Naive thymus-derived CD8-positive, alpha-beta T cell (primary cell): ENCODE measurements at places on chromosomes 7 and 10.

DNA sequence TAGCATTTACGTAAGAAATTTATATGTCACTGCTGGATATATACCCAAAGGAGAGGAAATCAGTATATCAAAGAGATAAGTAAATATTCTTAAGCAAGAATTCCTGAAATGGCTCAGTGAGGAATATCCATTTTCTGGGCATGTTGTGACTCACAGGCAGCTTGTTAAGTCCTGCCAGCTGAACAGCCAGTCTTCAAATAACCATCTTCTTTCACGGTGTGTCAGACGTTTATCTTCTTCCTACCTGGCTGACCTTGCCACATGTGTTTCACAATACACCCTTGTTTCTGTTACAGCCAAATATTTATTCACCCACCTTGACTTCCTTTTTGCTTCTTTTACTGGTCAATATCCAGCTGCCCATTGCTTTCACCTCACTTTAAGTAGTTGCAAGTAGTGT lies 648.1 kb downstream of the ANKRD7 start:
- DNase-seq = no peak

DNA sequence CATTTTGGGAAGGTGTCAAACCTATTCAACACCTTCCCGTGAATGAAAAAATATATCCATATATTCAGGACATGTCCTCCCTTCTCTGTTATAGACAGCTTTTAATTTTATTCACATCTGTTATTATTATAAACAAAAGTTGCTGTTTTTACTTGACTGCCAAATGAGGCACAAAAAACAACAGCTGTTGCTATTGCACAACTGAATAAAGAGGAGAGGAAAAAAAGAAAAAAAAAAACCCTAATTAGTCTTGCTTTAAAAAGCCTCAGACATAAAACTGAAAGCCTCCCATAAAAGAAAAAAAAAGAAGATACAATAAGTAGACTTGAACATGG lies 153.4 kb downstream of the BMPER start:
- no peak for DNase-seq

GRCh38 chr7:98565103-98565502 lies 52.0 kb upstream of the NPTX2 start:
- no peak for DNase-seq

GRCh38 chr10:3109196-3109595 lies 41.8 kb downstream of the PFKP start:
- no peak for DNase-seq

DNA sequence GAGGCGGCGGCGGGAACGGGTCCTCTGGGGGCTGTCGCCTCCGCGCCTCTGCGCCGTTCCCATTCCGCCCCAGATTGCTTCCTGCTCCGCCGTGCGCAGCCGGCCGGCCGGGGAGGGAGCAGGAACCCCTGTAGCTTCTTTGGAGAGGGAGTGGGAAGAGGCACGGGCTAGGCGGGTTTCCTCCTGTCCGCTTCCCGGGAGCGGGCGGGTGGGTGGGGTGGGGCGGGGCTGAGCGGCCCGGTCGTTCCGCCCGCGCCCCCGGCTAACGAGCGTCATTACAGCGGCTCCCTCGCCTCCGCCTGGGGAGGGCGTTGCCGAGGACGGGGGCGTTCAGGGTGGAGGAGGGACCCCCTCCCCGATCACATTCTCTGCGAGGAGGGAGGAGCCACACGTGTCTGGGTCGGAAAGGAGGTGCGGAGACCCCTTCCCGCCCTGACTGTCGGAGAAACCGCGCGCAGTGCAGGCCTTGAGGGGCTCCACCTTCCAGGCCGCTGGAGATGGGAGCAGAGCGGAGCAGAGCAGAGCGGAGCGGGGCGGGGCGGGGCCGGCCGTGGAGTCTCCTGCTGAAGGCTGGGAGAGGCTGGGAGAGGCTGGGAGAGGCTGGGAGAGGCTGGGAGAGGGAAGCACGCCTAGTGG lies 39.7 kb downstream of the AGAP3 start:
- no peak for DNase-seq

- no peak for DNase-seq
These were observed 59.7 kb upstream of the CCDC71L start for GRCh38 chr7:106720641-106721040.
